GM23248 (cell line): ENCODE measurements at places on chromosomes 1 and 21.
A peak's percentile ranks its signal among the peaks of the same experiment; 100 is the strongest.

DNA sequence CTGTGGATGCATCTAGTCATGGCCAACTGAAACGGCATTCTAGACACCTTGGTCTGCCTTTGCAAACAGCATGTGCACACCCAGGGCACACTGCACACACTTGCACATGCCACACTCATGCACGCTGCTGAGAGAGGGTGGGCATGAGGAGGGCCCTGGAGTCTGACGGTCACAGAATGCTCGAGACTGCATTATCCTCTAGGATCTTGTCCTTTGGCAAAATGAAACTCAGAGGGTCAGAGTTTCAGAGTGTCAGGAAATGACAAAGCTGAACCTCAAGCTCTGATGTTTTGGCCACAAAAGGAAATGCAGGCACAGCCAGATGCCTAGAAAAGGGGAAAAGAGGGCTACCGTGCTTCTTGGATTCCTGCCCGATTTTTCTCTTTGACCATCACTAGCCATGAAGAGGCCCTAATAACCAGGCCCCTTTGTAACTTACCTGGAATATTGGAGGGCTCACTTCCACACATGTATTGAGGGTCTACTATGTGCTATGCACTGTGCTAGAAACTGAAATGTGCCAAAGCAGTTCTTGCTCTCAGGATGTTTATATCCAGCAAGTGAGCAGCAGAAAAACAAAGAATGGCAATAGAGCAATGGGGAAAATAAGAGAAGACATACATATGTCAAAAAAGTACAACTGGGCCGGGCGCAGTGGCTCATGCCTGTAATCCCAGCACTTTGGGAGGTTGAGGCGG lies 65.4 kb downstream of the TOMM20 start:
- DNase-seq, result no peak

DNA sequence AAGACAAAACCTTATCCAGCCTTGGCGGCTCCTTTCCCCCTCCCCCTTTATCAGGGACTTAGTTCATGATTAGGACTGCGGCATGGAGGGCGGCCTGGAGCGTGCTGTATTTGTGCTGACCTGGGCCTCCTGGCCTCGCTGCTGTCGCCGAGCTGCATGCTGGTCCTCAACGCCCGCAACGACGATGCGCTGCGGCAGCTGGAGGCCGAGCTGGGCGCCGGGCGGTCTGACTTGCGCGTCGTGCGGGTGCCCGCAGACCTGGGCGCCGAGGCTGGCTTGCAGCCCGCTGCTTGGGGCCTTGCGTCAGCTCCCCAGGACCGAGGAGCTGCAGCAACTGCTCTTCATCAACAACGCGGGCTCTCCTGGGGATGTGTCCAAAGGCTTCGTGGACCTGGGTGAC lies 70.9 kb downstream of the TM2D1 start:
- no peak for DNase-seq

GRCh38 chr1:32377541-32378220 lies 15.3 kb downstream of the TSSK3 start:
- no peak for DNase-seq

- DNase-seq, result no peak
These were observed 6.8 kb downstream of the TMEM9 start for GRCh38 chr1:201147396-201148015.

- DNase-seq, result no peak
These were observed 22.8 kb downstream of the AKT3 start for GRCh38 chr1:243827206-243827605.

DNA sequence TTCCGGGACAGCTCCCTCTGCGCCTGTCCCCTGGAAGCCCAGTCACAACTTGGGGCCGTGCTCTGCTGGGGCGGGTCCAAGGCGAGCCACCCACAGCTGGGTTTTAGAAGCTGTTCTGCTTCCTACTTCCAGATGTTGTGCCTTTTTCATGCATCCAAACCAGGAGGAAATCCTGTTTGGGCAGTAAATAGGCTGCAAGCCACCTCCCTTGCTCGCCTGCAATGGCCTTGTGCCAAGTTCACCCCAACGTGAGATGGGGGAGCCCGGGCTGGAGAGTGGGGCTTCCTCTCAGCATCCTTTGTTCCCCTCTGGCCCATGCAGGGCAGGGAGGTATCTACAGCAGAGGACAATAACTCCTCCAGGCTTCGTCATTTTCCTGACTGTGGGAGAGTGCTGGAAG lies 73.2 kb downstream of the DMRTB1 start:
- no peak for DNase-seq

DNA sequence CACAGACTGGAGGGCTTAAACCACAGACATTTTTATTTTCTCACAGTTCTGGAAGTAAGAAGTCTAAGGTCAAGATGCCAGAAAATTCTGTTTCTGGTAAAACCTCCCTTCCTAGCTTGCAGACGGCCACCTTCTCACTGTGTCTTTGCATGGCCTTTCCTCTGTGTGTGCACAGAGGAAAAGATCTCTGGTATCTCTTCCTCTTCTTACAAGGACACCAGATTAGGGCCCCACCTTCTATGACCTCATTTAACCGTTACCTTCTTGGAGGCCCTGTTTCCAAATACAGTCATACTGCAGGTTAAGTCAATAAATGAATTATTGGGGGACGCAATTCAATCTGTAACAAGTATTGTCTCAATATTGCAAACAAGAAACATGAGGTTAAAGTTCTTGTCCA lies 63.0 kb upstream of the PRDX6 start:
- DNase-seq, result no peak

DNA sequence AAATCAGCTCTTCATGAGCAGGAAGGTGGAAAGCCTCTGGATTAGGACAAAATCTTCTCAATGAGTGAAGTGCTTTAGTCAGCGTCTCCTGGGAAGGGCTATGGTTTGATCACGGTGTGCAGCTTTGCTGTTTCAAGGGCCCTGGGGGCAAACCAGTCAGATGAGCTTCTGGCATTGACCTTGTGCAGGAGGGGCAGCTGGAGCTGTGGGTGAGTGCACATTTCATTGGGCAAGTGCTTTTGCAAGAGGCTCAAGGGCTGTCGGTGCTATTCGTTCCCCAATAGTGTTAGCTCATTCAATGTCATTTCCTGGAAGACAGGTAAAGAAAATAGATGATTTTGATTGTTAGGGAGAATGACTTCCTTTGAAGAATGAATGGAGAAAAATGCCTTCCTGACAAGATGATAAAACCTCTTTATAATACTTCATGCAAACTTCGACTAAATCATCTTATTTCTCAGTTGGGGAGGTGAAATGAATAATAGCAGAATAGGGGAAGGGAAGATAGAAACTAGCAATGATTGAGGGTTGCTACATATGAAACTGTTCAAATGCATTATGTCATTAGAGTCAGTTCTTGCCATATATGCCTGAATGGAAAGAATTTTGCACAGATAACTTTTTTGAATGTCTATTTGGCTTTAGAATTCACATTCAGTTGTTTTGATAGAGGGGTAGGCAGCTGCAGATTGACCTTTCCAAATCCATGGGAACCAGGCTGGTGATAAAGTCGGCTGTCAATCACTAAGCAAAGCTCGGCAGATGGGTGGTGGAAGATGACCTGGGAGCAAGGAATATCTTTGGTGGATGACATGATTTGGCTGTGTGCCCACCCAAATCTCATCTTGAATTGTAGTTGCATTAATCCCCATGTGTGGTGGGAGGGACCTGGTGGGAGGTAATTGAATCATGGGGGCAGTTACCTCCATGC lies 12.9 kb upstream of the DISC1 start:
- no peak for DNase-seq

DNA sequence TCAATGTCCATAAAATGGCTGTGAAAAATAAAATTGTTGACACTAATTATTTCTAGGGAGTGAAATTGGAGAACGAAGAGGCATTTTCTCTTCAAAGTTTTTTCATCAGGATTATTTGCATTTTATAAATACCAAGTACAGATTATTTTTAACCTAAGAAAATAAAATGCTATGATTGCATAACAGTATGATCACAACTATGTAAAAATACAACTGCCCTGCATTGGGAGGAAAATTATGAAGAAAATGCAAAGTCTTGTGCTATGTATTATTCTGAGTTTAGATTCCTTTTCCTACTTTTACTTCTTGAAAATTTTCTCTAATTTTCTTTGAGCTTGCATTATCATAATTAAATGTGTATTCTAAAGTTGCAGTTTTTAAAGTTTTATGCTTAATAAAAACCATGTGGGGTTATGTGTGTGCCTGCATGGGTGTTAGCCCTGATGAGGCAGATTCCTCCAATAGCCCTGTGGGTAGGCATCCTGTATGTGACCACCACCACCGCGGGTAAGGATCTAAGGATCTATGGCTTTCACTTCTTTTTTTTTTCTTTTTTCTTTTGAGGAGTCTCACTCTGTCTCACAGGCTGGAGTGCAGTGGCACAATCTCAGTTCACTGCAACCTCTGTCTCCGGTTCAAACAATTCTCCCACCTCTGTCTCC lies 24.7 kb downstream of the STX6 start:
- DNase-seq, result peak; percentile 32

DNA sequence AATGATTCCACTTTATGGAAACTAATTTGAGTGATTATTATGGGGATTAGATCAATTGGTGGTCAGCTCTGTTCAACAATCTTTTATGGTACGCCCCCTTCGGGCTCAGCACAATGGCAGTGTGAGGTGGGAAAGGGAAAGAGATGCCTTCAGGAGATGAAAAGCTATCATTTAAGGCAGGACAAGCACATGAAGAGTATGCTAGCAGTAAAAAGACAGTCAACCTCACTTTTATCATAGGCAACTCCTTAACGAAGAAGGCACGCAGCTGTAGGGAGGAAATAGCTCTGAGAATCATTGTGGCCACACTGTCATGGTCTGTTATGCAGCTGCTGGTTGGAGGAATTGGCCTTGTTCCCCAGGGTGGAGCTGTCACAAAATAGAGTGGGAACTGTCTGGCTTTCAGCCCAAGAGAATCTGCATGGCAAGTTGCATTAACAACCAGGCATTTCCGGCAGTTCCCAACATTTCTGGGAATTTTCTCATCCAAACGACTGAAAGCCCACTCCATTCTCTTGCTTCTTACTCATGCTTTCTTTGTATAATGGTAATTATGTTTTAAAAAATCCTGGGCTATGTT lies 54.4 kb upstream of the BCL10 start:
- peak; percentile 96 for DNase-seq

GRCh38 chr1:241600496-241600901 lies 39.7 kb downstream of the CHML start:
- DNase-seq, result peak; percentile 80

DNA sequence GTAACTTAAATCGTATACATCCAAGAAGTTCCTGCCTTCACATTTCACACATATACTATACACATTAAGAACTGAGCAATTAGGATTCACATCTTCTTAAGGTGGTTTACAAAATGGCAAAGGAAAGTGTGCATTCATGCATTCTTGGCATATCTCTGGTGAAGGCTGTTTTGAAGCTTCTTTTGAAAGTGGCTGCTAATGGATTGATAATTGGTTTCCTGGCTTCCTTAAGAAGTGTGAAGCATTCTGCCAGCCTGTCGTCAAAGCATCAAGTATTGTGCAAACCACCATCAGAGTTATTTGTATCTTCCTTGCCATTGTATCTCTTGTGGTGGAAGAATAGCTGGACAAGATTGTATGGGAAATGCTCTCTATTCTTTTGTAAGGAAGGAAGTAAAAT lies 95.1 kb upstream of the HMGB4 start:
- DNase-seq, result no peak

GRCh38 chr1:4627353-4627752 lies 27.1 kb upstream of the AJAP1 start:
- DNase-seq, result no peak

- no peak for DNase-seq
These were observed 54.2 kb upstream of the EPS8L3 start for GRCh38 chr1:109817881-109818270.

DNA sequence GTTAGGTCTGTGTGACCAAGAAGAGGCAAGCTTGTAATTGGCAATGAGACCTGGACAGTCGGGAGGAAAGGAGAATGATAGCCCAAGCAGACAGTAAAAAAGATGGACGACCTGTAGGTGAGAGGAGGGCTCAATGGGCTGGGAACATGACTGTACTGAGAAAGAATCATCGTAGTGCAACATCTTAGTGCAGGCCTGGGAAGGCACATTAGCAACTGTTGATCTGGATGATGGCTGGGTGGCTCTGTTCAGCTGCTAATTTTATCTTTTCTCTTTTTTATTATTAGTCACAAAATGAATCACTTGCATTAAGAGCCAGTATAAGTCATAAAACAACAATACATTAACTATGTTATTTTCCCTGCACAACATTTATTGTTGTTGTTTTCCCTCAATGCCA lies 32.9 kb downstream of the IFI44 start:
- peak; percentile 44 for DNase-seq
